Bone marrow (tissue), 2 donors: ENCODE measurements at places on chromosomes 6 and 20.

- no peak for DNase-seq
Observed at GRCh38 chr6:155177363-155177961, 86.4 kb upstream of the CLDN20 start.

DNA sequence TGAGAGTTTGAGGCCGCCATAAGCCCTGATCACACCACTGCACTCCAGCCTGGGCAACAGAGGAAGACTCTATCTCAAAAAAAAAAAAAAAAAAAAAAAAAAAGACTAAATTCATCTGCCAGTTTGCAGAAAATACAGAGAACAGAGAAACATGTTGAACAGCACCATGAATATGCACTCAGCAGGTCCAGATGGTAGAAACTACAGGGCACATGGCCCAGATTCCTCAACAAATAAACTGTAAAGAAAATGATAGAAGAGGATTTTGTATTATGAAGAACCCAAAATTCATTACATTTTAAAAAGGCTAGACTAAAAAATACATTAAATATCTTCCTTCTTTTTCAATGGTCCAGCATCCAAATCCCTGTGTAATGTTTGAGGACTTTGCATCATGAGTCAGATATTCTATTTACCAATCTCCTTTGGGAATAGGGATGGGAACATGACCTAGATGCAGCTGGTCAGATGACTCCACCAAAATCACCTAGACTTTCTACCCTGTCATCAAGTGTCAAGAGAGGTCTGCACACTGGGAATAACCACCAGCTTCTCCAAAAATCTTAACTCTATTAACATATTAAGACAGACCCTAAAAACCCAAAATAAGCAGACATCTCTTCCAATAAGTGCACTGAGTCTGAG lies 189.1 kb upstream of the TCF21 start:
- DNase-seq: no peak

DNA sequence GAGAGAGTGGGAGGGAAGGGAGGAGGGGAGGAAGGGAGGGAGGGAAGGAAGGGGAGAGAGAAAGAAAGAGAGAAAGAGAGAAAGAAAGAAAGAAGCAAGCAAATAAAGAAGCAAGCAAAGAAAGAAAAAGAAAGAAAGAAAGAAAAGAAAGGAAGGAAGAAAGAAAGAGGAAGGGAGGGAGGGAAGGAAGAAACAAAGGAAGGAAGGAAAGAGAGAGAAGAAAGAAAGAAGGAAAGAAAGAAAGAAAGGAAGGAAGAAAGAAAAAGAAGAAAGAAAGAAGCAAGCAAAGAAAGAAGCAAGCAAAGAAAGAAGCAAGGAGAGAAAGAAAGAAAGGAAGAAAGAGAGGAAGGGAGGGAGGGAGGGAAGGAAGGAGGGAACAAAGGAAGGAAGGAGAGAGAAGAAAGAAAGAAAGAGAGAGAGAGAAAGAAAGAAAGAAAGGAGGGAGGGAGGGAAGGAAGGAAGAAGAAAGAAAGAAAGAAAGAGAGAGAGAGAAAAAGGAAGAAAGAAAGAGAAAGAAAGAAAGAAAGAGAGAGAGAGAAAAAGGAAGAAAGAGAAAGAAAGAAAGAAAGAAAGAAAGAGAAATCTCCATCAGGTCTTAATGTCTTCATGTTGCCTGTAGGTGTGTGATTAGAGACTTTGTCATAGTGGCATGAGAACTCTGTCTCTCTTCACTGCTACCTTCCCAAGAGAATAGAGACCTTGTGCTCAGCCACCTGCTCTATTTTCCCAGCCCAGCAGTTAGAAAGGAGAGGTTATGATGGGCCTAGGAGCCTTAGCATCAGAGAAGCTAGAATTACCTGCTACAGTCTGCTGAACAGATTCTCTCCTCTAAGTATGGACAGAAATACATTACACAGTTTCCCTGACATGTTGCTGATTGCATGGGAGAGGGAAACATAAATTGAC lies 5.0 kb downstream of the SEMG1 start:
- DNase-seq: no peak

DNA sequence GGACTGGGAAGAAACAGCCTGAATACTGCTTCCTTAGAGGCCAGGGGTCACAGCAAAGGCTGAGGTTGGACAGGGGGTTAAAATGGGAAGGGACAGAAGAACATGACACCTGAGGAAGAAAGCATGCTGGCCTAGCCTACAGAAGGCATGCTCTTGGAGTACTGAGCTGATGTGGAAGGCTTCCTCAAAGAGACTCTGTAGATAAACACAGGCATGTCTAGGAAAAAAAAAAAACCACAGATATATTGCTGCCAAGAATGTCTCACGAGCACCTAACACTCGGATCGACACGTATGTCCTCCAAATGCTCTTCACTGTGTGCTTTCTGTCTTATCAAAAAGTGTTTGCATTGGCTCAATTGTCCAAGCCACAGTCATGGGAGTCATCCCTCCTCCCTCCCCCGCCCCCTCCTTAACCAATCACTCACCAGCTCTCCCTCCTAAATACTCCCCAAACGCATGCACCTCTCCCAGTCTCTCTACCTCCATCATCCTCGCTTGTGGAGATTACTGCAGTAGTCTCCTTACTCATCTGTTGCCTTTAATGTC lies 101.1 kb upstream of the LRFN2 start:
- no peak for DNase-seq

DNA sequence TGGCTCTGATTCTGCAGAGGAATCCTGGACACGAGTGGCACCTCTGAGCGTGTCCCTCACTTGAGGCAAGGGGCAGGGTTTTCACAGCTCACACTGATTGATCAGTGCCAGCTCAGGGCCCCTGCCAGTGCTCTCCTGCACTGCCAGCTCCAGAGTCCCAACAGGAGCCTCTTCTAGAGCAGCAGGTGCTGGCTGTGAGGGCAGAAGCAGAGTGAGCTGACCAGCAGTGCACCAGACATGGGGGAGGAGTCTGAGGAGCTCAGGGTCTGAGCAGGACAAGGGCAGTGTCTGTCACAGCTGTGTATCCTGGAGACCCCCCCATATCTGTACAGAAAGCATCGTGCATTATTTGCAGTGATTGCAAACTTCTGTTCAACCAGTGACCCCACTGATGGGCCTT lies 31.5 kb upstream of the THBS2 start:
- DNase-seq: no peak

GRCh38 chr6:123462152-123462551 lies 174.6 kb downstream of the TRDN start:
- DNase-seq: no peak
